Stimulated activated CD4-positive, alpha-beta T cell treated with anti-CD3 and anti-CD28 coated beads, Interleukin-1b, Interleukin-23, amount 100 ng/mL, for 1 hour (primary cell): ENCODE measurements at places on chromosomes 12 and 14.

GRCh38 chr14:73055251-73055650, 3.1 kb upstream of the RBM25 start:
- DNase-seq: no peak

- no peak for DNase-seq
These were observed 34.5 kb downstream of the PPP2R5C start for GRCh38 chr14:101796016-101796415.

DNA sequence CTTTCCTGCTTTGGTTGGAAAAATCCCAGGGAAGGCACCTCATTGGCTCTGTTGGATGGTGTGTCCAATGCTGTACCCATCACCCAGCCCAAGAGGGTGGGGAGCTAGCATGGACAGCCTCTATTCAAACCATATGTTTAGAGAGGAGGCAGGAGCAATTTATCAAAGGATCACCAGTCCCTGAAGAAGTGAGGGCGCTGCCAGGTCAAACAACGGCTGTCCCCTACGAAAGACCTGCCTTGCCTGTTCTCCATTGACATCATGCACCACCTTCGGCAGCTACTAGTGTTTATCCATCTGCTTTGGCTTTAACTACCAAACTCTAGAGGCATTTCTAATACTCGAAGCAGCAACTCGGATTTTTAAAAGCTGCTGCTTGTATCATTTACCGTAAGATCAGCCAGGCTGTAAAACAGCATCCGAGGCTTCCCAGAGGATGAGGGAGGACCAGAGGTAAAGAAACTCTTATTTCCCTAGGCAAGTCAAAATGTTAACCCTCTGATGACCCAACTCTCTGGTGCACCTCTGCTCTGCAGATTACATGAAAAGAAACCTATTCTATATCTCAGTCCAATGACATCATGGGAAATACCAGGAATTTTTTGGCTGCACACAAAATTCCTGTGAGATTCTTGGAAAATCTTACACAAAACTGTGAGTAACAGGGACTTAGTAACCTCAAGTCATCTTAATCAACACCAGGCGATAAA, 720.9 kb upstream of the TBX3 start:
- no peak for DNase-seq

DNA sequence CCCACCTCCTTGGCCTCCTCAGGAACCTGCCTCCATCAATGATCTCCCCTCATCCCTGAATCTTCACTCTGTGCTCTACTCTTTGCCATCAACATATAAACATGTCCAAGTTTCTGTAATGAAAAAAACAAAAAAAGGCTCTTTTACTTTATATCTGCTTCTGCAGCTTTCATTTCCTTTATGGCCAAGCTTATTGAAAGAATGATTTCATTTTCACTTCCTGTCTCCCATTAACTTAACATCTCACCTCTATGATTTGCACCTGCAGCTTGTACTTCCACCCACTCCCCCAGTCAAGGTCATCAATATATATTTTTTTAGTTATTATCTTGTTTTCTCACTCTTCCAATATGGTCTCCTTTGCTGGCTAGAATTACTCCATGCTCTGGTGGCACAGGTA, 15.6 kb upstream of the RNU6-7 start:
- no peak for DNase-seq

DNA sequence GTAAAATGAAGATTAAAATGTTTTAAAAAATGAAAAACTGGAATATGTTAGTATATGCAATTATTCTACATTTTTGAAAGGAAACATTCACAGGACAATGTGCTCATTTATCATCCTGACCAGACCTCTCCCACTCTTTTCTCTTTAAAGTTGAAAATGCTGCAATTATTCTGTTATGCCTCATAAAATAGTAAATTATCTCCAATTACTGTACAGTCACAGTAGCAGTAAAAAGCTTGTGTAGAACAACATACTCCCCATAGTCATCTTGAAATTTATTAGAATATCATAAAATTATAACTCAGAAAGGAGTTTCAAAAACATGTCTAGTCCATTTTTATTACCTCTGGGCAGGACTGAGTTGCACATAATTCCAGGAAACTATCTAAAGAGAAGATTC, 250.3 kb downstream of the SYT1 start:
- DNase-seq: no peak

- DNase-seq: no peak
These were observed 197.3 kb downstream of the TMTC3 start for GRCh38 chr12:88339254-88339949.

DNA sequence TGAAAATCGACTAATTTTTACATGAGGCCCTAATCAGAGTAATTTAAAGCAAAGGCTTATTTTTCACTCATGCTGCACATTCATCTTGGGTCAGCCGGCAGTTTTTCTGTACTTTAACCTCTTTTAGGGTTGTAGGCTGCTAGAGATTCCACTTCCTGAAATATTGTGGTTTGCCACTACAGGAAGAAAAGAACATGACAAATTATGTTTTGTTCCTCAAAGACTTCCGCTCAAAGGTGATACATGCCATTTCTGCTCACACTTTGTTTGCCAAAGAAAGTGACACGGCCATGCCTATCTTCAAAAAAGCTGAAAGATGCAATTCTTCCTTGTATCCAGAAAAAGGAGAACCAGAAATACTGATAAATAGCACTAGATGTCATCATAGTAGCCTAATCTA, 183.4 kb upstream of the PPFIA2 start:
- DNase-seq: no peak

DNA sequence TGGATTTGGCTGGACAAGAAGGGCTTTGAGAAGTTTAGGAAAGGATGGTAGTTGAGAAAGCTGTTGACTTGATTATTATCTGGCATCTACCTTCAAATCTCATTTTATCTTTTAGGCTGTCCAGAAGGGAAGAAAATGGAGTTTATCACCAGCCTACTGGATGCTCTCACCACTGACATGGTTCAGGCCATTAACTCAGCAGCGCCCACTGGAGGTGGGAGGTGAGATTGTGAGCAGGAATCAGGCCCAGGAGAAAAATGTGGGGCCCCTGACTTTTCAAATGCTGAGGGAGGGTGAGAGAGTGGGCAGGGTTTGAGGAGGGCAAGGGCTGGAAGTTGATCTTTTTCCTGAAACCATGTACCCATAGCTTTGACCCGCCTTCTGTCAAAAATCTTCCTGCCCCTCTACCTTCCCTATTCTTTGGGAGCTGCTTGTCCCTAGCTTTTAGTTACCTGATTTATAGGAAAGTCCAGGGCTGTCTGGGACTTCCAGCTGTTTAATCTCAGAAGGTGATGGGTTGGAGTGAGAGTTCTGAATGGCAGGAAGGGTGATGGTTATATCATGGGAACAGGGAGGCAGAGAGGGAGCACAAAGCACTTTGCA, 134.2 kb downstream of the SMOC1 start:
- DNase-seq: no peak

DNA sequence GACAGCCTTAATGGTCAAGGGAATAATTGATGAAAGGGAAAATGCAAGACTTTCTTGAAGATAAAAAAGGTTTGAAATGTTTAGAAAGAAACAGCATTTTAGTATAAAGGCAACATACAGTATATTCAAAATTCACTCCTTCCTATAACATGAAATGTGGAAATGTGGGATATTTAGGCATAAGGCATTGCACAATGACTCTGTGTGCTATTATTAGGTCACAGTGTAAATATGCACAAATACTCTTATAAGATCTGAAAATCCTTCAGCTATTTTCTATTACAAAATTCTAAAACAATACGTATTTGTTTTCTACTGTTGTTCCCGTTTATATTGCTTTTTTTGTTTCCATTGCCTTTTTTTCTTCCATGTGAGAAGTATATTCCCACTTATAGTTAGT, 127.7 kb downstream of the SLC16A7 start:
- no peak for DNase-seq

- DNase-seq: no peak
These were observed 177.6 kb upstream of the LMNTD1 start for GRCh38 chr12:25730489-25731349.

- no peak for DNase-seq
These were observed 20.2 kb downstream of the ATXN2 start for GRCh38 chr12:111578971-111579340.

- DNase-seq: no peak
These were observed 3.7 kb upstream of the FAIM2 start for GRCh38 chr12:49907352-49907751.

DNA sequence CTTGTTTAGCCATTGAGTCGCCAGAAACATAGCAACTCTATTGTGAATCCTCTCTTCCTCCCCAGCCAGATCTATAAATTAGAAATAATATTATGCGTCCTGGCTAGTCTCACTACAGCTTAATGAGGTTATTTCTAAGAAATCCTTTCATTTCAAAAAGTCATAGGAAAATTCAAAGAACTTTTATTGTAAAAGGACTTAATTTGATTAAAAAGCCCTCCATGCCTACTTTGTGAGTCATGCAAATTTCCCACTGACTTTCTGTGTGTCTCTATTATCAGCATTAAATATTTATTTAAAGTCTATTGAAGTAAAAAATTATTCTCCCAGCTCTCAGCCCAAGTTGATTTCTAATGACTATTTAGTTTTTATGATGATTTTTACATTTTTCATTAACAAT, 160.7 kb downstream of the PHLDA1 start:
- no peak for DNase-seq

GRCh38 chr14:99716850-99717681, 33.0 kb downstream of the CYP46A1 start:
- DNase-seq: no peak

DNA sequence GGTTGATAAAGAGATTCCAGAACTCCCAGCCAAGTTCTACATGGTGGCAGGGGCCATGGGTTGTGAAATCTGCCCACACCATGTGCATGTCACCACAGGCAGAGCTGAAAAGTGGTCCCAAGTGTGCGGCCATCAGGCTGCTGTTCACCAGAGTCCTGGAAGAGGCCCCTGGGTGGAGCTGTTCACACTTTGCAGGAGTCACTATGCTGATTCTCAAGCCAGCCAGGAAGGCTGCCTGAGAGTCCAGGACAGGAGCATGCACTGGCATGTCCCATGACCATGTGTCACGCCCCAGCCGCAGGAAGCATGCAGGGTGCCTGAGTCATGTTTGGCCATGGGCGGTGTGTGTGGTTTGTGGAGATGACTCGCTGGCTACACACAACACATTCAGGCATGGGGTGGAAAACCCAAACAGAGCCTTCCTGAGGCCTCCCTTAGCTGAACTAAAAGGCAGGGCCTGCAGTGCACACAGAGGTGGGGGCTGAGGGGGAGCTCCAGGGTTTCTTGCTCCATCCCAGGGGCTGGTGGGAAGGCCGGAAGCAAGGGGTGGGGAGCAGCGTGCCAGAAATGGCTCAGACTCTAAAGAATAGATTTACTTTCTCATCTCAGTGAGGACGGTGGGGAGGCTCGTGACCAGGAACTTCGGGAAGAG, 19.4 kb downstream of the ABCB9 start:
- peak; percentile 42 for DNase-seq

GRCh38 chr12:54213079-54213478, 24.3 kb upstream of the SMUG1 start:
- no peak for DNase-seq

DNA sequence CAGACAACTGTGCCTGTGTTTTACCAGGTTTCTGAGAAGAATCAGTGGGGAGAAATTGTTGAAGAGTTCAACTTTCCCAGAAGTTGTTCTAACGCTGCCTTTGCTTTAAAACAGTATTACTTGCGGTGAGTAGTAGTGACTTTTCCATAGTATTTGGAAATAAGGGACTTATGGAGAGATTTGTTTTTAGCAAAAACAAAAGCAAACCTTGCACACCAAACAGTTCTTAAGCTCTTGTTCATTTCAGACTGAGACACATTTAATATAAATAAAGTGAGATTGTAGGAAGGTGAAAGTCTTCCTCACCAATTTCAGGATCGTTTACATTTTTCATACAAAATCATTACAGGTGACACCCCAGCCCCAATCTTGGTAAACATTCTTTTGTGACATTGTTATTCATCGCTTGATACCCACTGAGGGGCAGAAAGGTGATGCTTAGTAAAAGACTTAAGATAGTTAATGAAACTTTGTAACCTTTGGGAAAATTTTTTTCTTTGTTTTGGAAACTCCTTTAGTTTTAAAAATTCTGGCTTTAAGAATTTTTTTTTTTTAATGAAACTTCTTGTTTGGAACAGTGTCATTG, 1.8 kb downstream of the ARID2 start:
- DNase-seq: no peak

DNA sequence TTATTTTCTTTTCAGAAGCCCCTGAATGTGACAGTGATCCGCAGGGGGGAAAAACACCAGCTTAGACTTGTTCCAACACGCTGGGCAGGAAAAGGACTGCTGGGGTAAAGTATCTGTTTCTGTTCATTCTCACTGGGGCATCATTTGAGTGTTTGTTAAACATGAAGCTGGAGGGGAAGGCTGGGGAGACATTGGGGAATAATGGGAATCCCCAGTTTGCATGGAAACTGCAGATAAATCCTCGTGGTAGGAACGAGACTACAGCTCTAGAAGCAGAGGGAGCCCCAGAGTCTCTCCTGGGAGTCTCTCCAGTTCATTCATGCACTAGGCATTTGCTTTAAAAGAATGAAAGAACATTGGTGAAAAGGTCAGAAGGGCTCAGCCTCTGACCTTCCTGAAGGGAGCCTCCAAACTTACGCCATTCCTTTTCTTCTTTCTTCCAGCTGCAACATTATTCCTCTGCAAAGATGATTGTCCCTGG, 2.5 kb upstream of the CFAP251 start:
- DNase-seq: no peak

DNA sequence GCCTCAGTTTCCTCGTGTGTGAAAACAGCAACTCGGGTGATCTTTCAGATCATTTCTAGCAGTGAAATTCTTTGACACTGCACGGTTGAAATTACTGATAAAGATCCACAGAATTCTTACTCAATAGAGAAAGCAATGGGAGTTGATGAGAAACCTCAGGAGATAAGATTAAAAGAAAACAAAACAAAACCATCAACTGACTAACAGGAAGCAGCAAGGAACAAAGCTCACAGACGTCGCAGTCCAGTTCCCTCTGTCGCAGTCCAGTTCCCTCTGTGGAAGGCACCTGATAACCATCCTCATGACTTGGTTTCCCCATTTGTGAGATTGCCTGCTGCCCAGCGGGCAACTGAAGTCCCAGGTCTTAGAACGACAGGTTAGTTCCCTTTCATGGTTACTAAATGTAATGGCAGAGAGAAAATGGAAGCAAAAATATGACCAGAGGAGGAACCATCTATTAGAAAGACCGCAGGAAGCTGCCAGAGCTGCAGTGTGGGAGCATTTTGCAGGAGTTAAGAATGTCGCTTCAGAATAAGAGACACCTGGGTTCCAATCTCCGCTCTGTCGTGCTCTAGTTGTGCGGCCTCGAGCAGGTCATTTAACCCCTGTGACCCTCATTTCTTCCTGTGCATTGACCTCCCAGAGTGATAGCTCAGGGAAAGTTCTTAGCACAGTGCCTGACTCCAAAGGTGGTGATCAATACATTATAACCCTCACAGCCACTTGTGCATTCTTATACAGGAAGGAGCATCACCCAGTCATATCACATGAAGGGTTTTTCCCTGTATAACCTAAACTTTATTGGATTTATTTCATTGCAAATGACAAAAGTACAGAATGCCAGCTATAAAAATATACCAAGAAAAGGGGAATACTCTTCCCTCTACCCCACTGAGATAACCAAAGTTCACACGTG, 5.1 kb upstream of the MED13L start:
- no peak for DNase-seq

GRCh38 chr12:29591140-29592020, 93.9 kb upstream of the OVCH1 start:
- DNase-seq: no peak

- DNase-seq: no peak
These were observed 63.7 kb downstream of the ZNF664 start for GRCh38 chr12:124036657-124037109.
